ENCODE measurements at places on chromosomes 2 and 18.

GRCh38 chr2:127000937-127001336 is 102.2 kb downstream of the TEX51 start:
- DNase-seq: no peak

DNA sequence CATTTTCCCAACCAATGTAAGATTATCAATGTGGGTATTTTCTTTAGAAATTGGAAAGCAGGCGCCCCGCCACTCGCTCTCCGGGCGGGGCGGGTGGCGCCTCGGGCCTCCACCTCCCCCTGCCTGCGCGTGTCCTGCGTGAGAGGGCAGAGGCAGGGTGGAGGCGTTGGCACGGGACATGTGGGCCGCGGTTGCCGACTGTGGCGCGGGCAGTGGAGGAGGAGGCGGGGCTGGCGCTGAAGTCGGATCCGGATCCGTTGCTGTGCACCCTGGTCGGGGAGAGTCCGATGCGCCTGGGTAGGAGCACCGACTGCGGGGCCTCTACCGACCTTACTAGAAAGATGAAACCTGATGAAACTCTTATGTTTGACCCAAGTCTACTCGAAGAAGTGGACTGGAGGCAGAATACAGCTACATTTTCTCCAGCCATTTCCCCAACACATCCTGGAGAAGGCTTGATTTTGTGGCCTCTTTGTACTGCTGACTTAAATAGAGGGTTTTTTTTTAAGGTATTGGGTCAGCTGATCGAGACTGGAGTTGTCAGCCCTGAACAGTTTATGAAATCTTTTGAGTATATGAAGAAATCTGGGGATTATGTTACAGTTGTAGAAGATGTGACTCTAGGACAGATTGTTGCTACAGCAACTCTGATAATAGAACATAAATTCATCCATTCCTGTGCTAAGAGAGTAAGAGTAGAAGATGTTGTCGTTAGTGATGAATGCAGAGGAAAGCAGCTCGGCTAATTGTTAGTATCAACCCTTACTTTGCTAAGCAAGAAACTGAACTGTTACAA is 37.9 kb downstream of the PMS1 start:
- DNase-seq: no peak

DNA sequence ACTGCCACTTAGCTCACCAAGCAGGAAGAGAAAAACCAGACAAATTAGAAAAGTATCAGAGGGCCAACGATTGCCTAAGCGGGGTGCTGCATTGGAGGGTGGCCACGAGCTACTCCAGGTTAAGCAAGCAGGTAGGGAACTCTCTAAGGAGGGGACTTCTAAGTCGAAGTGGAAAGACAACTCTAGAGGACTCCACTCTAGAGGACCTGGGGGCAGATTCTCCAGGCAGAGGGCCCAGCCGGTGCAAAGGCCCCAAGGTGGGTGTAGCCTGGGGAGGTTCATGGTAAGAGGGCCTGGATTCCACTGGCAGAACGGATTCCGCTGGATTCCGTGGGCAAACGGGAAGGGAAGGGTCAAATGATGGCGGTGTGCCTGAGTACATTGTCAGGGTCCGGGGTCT is 12.7 kb downstream of the FBLN7 start:
- DNase-seq: no peak

GRCh38 chr2:20326163-20326780 is 24.4 kb downstream of the PUM2 start:
- DNase-seq: peak; percentile 73

- no peak for DNase-seq
Observed at GRCh38 chr2:40047406-40047805, 268.3 kb upstream of the THUMPD2 start.

DNA sequence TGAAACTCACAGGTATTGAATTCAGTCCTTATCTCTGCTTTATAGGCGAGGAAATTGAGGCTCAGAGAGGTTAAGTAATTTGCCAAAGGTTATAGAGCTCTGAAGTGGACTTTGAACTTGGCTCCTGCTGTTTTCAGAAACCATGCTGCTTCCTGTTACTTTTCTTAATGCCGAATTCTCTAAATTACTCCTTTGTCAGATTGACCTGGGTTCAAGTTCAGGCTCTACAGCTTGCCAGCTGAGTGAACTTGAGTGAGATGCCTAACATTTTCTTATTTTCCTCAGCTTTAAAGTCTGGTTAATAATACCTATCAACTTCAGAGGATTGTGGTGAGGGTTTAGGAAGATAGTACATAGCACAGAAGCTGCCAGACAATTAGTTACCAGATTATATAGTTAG is 3.4 kb downstream of the ASAP2 start:
- no peak for DNase-seq

DNA sequence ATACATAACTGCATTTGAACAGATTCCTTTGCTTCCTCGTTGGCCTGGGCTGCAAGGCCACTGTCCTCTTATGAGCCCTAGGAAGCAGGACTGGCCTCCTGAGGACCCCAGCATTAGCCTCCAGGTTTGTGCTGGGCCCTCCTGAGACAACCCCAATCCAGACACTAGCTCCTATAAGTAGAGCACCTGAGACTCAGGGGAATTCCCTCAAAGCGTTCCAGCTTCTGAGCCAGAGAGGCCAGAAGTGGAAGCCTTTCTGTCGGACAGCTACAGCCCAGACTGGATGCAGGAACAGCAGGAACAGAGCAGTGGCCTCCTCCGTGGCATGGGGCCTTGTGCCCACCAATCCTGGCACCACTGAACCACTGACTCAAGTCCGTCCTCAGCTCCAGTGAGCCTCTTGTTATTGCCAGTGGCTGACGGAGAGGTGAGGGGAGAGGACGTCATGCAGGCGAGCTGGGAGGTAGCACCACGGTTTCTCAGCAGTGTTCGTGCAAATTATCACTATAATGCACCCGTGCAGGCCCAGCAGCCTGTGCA is 67.2 kb downstream of the NPAS2 start:
- DNase-seq: no peak

DNA sequence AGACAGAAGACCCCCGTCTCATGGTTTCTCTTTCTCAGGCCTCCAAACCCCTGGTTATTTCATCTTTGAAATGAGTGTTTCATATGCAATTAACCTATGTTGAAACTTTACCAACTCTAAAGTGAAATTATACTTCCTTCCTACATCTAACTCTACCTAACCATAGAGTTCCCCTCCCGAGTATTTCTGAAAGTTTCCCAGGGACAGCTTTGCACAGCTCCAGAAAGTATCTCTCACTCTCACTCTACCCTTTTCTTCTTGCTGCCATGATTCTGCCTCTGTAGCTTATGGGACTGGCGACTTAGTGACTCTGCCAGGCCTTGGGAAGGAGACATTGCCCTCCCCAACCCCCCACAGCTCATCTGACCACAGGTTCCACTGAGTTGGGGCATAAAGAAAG is 107.9 kb downstream of the B3GNT2 start:
- no peak for DNase-seq

GRCh38 chr18:79631761-79632446 is 47.7 kb upstream of the CTDP1 start:
- no peak for DNase-seq

DNA sequence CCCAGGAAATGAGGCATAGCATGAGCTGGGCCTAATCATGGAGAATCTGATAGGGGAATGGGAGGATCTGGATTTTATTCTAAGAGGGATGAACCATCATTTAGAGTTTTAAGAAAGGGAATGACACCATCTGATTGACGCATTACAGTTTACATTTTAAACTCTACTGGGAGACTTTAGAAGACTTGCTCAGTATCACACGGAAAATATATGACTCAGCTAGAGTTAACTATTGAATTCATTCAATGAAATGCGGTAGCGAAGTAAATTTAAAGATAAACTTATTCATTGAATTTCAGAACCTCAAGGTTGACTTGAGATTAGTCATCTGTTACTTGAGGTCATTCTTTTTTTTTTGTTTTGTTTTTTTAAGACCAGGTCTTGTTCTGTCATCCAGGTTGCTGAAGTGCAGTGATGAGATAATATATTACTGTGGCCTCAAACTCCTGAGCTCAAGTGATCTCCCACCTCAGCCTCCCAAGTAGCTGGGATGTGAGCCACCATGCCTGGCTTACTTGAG is 25.0 kb downstream of the MC4R start:
- DNase-seq: no peak

- DNase-seq: no peak
Observed at GRCh38 chr18:3923750-3924149, 473.8 kb downstream of the TGIF1 start.

- peak; percentile 89 for DNase-seq
Observed at GRCh38 chr2:120174963-120175581, 48.1 kb downstream of the TMEM185B start.

DNA sequence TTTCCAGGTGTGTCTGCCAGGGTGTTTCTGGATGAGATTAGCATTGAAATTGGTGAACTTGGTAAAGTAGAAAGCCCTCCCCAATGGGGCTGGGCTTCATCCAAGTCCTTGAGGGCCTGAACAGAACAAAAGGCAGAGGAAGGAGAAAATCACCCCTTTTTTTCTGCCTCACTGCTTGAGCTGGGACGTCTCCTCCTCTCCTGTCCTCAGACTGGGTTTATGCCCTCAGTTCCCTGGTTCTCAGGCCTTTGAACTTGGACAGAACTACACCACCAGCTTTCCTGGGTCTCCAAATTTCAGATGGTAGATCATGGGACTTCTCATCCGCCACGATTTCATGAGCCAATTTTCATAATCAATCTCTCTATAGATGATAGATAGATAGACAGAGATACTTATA is 53.7 kb upstream of the BIN1 start:
- DNase-seq: no peak

DNA sequence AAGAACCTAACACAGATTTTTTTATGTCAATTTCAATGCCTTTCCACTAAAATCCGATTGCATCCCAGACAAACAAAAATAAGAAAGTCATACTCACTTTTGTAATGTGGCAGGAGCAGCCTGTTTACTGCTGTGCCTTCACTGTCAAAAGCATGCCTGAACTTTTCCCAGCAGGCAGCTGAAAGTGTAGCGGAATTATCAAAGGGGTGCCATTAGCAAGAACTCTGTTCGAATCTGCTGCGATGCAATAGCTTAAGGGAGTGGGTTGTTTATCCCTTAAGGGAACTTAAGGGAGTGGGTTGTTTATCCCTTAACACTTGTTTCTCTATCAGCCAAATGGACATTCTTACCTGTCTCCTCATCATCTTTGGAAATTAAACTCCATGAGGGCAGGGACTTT is 243.5 kb downstream of the PAX3 start:
- no peak for DNase-seq

- no peak for DNase-seq
Observed at GRCh38 chr18:37435996-37436395, 129.6 kb downstream of the CELF4 start.

All from tongue (tissue), 3 donors.